ENCODE measurements at places on chromosomes 12 and 14. TPM values are rescaled to one million over a fixed set of nuclear protein-coding genes. Genes with fewer than 3 reads are reported as not detected.

DNA sequence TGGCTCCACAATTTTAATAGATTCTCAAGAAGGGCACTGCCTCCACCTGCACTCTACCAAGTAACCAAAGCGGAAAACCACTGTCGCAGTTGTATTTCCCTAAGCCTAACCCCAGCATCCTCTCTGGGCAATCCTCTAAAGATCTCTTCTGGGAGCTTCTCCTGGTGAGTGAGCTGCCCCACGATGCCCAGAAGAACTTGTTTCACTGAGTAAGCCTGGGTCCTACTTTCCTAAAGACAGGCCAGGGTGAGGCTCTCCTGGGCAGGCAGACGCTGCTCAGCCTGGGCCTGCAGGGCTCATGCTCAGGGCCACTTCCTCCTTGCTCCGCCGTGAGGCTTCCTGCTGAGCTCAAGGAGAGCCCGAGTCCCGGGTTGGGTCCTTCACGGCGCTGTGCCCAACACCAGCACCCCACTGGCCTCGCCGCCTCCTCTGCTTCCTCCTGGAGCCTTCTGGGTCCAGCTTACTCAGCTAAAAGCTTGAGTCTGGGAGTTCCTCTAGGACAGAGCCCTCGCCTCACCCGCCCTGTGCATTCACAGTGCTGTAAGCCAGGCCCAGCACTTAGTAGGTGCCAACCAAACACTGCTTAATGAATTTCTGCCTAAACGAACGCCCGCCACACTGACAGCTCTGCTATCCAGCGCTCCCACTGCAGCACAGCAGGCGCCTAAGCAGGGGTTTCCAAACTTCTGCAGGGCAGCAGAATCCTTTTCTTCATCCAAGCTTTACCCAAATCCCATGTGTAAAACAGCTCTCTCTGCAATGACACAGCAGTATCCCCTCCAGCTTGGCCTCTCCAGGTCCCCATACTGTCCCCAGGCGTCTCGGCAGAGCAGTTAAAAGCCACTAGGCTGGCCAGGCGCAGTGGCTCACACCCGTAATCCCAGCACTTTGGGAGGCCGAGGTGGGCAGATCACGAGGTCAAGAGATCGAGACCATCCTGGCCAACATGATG is 5.7 kb downstream of the RAB35 start:
- DNase-seq: peak; percentile 59

- DNase-seq: no peak
Measured at GRCh38 chr14:71403656-71404055, 496.4 kb downstream of the PCNX1 start.

GRCh38 chr12:108425238-108425795 is 86.2 kb upstream of the CMKLR1 start:
- DNase-seq: no peak

GRCh38 chr14:74476107-74476506 is 17.0 kb downstream of the NPC2 start:
- no peak for DNase-seq

GRCh38 chr14:105201925-105202513 is 20.9 kb upstream of the NUDT14 start:
- no peak for DNase-seq

GRCh38 chr14:83485591-83485990 is 1951.9 kb upstream of the SEL1L start:
- DNase-seq: no peak

GRCh38 chr14:68777644-68778043 is 15.2 kb downstream of the ZFP36L1 start:
- DNase-seq: no peak

GRCh38 chr12:119206348-119207062 is 27.8 kb downstream of the HSPB8 start:
- no peak for DNase-seq

DNA sequence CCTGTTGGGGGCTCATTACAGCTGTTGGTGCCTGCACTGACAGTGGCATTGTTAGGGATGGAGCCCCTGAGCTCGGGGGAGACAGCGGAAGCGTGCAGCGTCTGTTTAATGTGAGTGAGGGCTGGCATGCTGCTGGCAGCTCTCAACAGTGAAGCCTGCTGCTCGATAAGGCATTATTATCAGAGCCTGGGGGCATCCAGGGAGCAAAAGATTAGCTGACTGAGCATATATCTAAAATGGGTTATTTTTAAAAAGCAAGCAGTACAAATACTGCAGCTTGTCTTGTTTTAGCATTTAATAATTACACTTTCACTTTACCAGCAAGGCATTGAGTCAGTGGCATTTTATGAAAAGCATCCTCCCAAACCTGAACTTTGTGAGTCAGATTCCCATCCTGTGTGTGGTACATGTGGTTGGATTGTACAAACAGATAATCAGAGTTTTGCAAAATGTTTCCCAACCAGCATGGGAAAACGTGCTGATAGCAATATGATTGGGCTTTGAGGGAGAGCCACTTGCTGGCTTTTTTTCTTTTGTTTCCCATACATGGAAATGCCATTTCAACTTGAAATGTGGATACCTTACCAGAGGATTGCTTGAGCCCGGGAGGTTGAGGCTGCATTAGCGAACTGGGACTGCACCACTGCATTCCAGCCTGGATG is 150.8 kb downstream of the PRKCH start:
- DNase-seq: no peak

- DNase-seq: no peak
Measured at GRCh38 chr14:72444701-72445100, 449.2 kb downstream of the DPF3 start.

- DNase-seq: no peak
Measured at GRCh38 chr12:75452675-75453330, 27.8 kb upstream of the GLIPR1 start.

GRCh38 chr12:69688471-69689427 is 10.4 kb downstream of the BEST3 start:
- peak; percentile 94 for DNase-seq

DNA sequence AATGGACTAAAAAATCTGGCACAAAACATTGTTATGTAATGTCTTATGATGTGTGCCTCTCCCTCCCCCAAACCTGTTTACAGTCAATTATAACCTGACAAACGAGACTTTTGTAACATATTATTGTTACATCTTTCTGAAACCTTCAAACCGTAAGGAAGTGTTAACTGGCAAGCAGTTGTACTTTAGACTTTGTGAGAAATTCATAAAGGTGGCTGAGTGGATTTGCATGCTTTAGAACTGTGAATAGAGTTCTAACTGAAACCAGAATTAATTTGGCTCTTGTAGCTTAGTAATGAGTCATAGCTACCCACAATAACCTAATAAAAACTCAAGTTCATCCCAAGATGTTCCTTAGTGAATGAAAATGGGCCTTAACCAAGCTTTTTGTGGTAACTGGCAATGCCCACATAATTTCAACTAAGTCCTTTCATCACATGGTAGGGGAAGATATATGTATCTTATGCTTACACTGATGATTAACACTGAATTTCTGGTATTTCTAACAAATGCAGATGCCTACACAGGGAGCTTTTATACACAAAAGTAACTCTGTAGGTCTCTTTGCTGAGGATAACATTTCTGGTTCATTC is 29.7 kb downstream of the RAD9B start:
- no peak for DNase-seq

GRCh38 chr14:78985668-78986381 is 815.7 kb downstream of the NRXN3 start:
- DNase-seq: no peak

DNA sequence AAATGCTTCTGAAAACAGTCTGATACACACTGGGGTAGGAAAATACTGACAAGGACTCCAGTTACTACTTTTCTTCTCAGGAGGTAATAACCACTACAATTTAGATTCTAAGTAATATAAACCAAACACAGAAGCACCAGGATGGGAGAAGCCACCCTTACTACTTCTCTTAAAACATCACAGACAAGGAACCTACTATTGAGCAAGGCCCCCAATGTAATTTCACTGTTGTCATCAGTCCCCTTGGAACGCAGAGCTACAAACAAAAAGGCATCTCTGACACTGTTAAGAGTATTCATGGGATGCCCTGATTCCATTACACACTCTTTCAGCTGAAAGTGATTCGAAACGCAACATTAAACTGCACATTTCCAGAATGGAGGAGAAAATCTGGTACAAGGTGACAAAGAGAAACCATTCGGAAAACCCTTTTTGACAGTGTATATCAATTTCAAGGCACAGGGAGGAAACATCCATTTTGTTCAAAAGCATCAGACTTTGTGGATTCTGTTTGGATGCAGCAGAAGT is 185.9 kb downstream of the PPM1H start:
- no peak for DNase-seq

DNA sequence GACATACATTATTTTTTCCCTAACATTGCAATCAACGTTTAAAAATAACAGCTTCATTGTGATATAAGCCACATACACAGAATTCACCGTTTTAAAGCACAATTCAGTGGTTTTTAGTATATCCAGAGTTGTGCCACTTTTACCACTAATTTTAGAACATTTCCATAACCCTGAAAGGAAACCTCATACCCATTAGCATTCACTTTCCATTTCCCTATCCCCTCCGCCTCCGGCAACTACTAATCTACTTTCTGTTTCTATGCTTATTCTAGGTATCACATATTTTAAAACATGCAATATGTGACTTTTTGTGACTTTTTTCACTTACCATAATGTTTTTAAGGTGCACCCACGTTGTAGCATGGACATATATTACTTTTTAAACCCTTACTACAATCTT is 55.6 kb upstream of the ISM2 start:
- no peak for DNase-seq

DNA sequence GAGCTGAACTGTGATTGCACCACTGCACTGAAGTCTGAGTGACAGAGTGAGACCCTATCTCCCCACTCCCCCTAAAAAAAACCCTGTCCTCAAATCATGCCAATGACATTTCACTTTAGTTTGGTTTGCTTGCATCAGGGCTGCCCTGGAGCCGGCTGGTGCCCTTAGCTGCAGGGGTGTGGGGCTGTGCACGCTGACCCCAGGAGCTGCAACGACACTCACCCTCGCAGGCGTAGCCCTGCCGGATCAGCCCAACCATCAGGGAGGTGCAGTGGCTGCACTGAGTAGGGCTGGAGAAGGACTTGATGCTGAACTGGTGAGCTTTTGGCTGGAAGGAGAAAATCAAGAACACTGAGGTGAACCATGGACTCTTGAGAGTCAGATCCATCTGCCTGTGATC is 29.8 kb downstream of the AMN start:
- DNase-seq: no peak

GRCh38 chr12:123061441-123062205 is 81.1 kb downstream of the ARL6IP4 start:
- DNase-seq: no peak

GRCh38 chr14:105577314-105577861 is 51.0 kb downstream of the TMEM121 start:
- no peak for DNase-seq

Gene GARIN6
- total RNA-seq: not detected

Gene POTEM
- not detected for total RNA-seq

Gene ARHGAP9
- 4.7 TPM for total RNA-seq

Gene FAIM2
- total RNA-seq: 1.1 TPM

Gene C3AR1
- total RNA-seq: 4.7 TPM

Gene GPR84
- total RNA-seq: 0.51 TPM

Gene AGAP2
- total RNA-seq: 2.3 TPM

Gene CCDC175
- not detected for total RNA-seq

Gene PRB2
- total RNA-seq: not detected

Gene SYT10
- total RNA-seq: not detected
